Mesothelial cell of epicardium (in vitro differentiated cells): ENCODE measurements at places on chromosomes 3 and 15.

GRCh38 chr15:50884540-50884939, 23.9 kb upstream of the AP4E1 start:
- DNase-seq, result no peak

GRCh38 chr15:39672666-39673065, 91.8 kb downstream of the THBS1 start:
- no peak for DNase-seq

- no peak for DNase-seq
These were observed 435.9 kb downstream of the NR2F2 start for GRCh38 chr15:96766366-96766765.

GRCh38 chr3:188663839-188664238, 507.9 kb upstream of the TPRG1 start:
- DNase-seq, result no peak

DNA sequence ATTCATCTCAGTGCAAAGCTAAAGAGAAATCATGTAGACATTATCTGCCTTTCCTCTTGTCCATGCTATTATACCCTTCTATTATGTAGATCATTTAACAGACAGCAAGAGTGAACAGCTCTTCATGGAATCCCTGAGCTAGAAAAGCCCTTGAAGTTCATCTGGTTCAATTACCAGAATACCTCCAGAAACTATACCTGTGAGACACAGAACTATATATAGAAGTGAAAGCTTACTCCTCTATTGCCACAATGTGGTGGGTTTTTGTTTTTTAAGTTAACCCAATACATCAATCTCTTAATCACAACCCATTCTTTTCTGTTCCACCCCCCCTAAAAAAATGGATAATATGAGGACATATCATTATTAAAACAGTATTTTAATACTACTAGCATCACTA, 347.7 kb downstream of the PLCL2 start:
- DNase-seq, result no peak

GRCh38 chr3:159829056-159829455, 159.6 kb upstream of the IL12A start:
- DNase-seq, result no peak

GRCh38 chr3:119357190-119357589, 63.0 kb downstream of the ARHGAP31 start:
- DNase-seq, result no peak

DNA sequence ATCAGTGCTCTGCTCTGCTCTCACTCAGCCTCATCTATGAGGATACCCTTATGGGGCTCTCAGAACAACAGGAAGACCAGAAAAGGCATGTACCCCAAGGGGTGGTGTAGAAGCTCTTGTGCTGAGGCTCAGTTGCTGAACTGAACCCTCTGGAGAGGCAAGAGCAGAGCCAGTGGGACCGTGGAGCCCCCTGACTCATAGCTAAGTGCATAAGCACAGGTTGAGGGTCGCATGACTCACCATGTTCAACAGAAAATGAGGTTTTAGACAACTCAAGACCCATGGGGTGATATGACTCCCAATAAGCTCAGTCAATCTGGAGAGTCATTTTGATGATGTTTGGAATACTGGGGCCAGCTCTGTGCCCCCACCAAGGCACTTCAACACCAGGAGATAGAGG, 37.3 kb downstream of the CRYGS start:
- DNase-seq, result no peak

- no peak for DNase-seq
These were observed 2.6 kb downstream of the TNIK start for GRCh38 chr3:171457607-171458061.

DNA sequence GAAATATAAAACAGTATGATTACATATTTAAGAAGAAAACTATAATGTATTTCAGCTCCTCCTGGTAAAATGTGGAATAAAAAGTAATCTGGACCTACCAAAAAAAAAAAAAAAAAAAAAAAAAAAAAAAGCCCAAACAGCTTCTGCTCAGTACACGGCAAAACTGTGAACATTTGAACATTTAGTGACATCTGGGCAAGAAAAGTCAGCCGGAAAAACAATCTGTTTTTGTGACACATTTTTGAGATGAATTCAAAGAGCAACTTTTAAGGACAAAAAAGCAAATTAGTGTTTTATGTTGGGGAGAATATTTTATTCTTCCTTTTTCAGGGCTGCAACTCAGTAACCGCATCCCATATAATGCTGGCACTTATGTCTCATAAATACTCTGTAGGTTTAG, 649.7 kb upstream of the KCNMB2 start:
- no peak for DNase-seq

DNA sequence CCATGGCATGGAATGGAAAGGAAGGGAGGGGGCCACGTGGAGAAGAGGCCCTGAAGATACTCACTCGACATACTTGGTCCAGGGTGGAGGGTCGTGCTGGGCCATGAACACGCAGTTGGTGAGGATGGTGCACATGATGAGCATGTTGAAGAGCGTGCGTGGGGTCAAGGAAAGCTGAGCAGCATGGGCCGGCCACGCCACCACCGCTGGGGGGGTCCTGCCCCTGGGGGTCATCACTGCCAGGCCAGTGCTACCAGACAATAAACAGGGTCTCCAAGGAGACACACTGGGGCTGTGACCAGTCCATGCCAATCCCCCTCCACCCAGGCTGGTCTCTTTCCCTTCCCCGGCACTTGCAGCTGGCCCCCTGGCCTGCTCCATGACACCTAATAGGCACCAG, 27.2 kb downstream of the SCN5A start:
- DNase-seq, result no peak

GRCh38 chr15:91135201-91136130, 35.4 kb downstream of the SV2B start:
- DNase-seq, result no peak

- no peak for DNase-seq
These were observed 112.7 kb downstream of the CHSY1 start for GRCh38 chr15:101138913-101139880.

- no peak for DNase-seq
These were observed 152.0 kb downstream of the GREM1 start for GRCh38 chr15:32869776-32870175.

- DNase-seq, result no peak
These were observed 2.2 kb upstream of the MASP1 start for GRCh38 chr3:187293516-187294430.

DNA sequence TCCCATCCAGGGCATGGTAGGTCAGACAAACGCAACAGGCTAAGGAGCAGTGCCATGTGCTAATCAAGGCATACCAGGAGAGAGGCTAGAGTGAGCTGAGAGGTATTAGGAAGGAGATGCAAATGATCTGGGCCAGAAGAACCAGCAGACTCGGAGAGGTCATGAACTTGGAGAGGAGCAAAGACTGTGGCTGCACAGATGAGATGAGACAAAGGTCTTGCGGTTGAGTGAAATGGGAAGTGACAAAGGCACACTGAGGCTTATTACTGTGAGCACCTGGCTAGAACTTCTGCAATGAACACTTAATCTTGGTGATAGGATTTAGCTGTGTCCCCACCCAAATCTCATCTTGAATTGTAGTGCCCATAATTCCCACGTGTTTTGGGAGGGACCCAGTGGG, 380.2 kb downstream of the ULK4 start:
- no peak for DNase-seq

DNA sequence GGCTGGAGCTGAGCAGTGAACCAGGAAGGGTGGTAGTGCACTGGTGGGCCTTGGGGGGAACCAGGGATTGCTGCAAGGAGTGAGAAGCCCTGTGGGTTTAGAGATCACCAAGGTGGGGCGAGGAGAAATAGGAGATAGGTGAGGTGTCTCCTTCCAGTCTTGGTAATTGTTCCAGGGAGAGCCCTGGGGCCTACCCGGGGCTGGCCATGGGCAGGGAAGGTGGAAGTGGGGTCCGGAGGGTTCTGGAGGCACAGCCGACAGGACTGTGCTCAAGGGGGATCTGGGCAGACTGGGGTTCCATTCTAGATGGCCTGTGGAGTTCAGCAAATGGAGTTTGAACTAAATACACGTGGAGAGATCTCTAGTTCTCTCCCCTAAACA, 4.5 kb downstream of the CHST13 start:
- no peak for DNase-seq

DNA sequence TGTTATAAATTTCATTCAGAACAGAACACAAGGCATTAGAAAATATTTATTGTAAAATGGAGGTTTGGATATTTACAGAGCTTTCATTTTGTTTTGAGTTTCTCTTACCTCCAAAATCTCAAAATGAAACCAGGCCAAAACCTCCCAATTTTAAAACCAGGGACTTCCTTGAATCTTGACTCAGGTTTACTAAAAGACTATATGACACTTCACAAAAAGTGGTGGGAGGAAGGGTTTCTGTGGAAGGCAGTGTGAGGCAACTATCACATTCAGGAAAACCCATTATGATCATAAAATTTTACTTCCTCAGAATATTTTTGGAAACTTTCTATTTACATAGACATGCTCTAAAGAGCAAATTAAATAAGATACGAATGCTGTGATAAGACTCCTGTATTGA, 205.8 kb upstream of the EOMES start:
- DNase-seq, result no peak
